ENCODE measurements at places on chromosomes 12 and 14.

- no peak for DNase-seq
Measured at GRCh38 chr12:106082216-106083175, 56.3 kb downstream of the NUAK1 start.

DNA sequence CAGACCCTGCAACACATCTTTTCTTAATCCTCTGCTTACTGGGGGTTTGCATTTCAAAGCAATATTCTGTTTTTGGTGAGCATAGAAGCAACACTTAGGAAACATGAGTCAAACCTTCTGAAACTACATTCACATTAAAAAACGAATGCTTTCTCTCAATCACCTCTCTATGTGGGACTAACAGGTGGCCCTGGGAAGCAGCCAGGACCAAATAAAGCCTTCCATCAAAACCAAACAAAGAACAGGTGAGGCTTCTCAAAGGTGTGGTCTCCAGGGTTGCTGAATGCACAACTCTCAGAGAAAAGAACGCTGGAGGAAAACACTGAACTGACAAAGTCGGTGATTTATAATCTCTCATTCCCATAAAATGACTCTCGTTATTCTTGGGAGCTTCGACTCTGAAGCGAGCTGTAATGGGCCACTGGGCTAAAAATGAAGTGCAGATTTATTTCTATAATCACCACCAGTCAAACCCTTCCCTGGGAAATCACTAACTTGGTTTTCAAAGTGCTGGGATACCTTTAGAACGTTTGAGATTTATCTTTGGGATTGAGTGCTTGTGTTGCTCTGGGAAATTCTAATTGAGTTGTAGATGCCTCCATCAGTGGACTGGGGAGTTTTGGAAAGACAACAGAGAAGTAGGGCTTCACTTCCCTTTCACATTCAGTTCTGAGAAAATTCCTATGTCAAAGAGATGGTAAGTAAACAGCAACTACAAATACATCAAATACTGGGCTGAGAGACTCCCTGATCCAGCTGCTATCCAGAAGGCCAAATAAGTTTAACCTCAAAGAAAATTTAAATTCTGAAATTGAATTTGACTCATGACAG lies 262.0 kb upstream of the TMPO start:
- no peak for DNase-seq

DNA sequence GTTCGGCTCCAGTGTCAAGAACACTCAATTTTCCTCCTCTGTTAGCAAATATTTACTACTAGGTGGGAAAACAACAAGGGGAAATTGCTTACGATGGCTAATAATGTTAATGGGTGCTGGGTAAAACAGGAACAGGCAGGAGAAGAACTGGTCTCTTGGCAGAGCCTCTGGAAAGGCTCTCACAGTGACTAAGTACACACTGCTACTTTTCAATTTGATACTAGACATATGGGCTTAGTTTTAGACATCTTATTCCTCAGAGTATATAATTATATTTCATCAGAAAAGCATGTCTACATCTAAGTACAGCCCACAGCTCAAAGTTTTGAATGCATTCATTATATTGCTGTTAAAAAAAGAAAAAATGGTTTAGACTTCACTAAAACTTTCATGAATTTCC lies 65.4 kb upstream of the SAV1 start:
- no peak for DNase-seq

DNA sequence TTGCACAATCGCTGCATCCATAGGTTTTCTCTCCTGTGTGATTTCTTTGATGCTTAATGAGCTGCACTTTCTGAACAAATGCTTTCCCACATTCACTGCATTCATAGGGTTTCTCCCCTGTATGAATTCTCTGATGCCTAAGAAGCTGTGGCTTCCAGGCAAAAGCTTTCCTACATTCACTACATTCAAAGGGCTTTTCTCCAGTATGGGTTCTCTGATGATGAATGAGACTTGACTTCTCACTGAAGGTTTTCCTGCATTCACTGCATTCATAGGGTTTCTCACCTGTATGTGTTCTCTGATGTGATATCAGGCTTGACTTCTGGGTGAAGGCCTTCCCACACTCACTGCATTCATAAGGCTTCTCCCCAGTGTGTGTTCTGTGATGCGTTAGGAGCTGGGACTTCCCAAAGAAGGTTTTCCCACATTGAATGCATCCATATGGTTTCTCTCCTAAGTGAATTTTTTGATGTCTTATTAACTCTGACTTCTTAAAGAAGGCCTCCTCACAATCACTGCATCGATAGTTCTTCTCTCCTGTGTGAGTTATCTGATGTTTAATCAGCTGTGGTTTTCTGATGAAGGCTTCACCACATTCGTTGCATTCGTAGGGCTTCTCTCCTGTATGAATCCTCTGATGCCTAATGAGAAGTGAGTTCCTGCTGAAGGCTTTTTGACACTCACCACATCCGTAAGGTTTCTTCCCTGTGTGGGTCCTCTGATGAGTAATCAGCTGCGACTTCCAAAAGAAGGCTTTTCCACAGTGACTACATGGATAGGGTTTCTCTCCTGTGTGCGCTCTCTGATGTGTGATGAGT lies 30.3 kb downstream of the ZNF605 start:
- DNase-seq = no peak

DNA sequence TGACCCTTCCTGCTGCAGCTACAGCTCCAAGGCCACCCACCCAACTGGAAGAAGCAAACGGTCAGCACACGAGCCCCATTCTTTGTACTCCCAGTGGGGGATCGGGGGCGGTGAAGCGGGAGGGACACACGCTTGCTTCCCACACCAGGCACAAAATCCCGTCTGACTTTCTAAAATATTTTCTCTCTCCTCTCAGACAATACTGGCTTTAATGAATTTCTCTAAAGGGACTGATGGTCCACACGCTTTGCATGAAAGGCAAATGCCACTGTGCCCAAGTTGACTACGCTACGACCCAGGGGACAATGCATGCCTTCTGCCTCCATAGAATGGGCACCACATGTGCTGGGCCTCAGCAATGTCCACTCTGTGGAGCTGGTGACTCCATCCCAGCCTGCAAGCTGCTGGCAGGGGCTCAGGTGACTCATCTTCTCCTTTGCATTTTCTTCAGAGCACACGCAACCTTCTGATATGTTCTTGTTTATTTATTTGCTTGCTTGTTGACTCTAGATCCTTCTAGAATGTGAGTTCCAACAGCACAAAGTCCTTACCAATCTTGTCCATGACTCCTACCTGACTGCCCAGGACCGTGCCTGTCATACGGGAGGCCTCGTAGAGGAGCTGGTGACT lies 15.6 kb downstream of the SYNE3 start:
- no peak for DNase-seq

GRCh38 chr14:101191101-101191720 lies 287.7 kb upstream of the RTL1 start:
- no peak for DNase-seq

- no peak for DNase-seq
Measured at GRCh38 chr12:9669019-9669326, 540 bp upstream of the CLEC2D start.

GRCh38 chr12:87332987-87333726 lies 696.0 kb downstream of the C12orf50 start:
- no peak for DNase-seq

DNA sequence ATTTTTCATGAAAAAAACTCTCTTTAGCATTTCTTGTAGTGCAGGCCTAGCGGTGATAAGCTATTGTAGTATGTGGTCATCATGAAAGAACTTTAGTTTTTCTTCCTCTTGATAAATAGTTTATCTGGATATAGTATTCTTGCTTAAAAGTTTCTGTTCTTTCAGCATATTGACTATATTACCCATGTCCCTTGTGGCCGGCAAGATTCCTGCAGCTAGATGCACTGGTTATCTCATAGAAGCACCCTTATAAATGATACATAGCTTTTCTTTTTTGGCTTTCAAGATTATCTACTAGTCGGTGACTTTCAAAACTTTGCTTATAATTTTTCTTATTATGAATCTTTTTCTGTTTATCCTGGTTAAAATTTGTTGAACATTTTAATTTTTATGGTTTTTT lies 234.8 kb downstream of the ALG10 start:
- DNase-seq = no peak

DNA sequence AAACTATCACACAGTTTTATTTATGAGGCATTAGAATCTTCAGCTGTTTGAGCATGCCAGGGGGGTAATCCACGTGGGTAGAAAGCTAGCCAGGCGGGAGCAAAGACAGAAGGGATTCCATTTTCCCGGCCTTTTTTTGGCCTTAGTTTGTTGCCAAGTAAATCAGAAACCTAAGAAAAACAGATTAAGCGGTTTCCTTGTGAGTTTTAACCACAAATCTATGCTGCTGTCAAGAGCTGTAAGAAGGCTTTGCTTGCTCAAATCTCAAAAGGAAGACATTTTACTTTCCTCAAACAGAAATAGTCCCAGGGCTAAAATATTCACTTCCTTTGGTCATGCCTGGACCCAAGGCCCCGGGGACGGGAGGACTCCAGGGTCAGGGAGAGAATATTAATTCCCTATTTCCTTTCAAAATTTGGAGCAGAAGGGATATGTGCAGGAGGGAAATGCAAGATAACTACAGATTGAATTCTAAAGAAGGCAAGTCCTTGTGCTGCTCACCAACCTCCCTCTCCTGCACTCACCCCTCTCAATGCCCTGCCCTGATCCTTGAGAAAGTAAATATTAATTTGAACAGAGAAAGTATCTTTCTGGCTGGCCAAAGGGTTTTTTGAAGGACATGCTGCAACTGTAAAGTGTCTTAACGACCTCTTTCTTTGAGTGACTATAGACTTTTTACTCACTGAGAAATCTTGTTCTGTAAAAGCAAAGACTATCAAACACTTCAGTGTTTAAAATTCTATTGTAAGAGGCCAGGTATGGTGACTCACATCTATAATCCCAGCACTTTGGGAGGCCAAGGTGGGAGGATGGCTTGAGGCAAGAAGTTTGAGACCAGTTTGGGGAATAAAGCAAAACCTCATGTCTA lies 75.7 kb downstream of the HSD17B6 start:
- no peak for DNase-seq

DNA sequence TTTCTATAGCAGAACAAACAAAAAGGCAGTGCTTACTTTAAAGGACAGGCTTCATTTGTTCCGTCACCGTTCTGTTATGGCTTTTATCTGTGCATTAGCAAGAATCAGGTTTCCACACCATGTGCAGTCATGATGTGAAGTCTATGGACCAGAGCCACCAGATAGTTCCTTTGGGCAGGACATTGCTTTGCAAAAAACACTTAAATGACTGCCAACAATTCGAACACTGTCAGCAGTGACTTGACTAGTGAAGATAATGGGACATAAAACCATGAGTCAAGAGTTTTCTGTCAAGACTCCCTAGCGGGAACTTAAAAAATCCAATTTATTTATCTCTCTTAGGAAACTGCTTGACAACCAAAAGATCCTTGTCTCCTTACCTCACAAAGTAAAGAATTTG lies 80.3 kb downstream of the NKX2-1 start:
- no peak for DNase-seq

DNA sequence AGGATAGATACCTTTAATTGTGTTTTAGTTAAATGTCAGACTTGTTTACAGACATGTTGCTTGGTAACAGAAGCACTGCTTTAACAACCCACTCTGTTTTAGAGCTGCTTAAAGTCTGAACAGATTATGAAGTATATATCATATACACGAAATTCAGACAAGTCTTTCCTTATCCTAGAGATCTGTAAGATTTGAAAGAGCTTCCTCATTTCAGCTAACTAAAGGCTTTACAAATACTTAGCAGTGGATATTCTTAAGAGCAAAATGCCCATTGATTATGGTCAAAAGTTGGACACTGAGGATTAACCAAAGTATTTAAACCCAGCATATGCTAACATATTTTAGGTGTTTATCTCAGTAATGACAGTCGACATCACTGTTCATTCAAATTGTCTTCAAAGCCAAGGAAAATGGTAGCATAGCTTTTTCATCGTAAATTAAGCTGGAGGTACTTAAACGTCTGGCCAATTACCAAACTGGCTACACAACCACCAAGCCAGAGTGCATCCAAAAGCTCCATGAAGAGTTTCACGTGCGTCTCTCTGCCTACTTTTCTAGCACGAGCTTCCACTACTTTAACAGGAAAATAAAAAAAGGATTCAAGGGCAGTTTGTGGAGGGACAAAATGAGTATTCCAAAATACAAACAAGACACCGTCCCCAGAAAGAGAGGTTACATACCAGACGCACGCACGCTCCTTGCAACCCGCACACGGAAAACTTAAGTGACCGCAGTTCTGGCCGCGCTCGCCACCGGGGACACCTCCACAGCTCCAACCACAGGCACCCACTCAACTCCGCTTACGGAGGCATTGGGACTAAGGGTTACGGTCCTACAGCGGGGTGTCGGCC lies 565 bp downstream of the CEP83 start:
- no peak for DNase-seq

DNA sequence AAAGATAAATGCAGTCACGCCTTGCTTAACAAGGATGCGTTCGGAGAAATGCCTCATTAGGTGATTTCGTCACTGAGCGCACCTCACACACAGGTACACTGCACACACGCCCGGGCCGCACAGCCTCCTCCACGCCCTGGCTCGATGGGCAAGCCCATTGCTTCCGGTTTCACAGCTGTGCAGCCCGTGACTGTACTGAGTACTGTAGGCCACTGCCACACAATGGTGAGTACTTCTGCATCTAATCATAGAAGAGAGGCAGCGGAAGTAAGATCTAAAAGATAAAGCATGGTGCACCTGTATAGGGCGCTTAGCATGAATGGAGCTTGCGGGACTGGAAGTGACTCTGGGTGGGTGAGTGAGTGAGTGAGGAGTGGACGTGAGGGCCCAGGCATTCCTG lies 4.3 kb downstream of the RIMBP2 start:
- DNase-seq = no peak

DNA sequence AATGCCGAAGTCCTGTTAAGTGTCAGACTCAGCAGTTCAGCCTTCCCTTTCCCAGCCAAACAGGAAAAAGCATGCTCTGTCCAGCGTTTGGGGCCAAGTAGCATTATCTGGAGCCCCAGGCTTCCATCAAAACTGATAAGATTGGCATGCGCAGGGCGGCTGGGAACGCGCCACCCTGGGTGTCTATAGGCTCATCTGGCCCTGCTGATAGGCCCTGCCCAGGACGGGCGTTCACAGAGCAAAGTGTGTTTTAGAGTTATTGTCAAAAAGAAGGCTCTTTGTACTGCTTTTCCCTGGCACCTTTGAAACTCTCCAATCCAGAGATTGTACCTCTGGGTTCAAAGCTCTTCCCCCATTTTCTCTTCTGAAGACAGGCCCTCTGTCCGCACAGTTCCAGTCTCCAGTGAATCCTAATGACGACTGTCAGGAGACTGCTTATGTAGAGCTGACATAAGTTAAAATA lies at the start of gene ART4:
Gene ART4 (minus strand): TSS at position 102 of the 463 bp plus-strand sequence. CDS start 413 bp downstream, outside the sequence.
- no peak for DNase-seq

GRCh38 chr14:38143659-38144505 lies 63.8 kb upstream of the SSTR1 start:
- DNase-seq = no peak

GRCh38 chr14:69887740-69888657 lies 8.8 kb downstream of the SMOC1 start:
- no peak for DNase-seq

DNA sequence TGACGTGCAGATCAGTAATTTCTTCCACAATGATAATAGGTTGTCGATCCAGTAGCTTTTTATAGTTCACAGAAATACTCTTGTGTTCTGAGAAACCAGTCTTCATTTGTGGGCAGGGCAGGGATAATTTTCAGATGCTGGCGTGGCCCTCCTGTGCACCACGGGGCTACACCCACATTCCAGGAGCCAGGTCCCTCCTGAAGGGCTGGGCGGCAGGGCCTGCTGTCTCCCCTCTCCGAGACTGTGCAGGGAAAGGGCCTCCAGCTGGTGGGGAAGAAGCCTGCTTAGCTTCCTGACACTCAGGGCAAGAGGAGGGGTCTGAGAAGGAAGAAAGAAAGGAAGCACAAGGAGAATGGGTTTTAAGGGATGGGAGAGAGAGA lies 94.9 kb downstream of the ADGRD1 start:
- no peak for DNase-seq
